Urinary bladder (tissue), 4 donors: ENCODE measurements at places on chromosomes 1 and 21. TPM values are rescaled to one million over a fixed set of nuclear protein-coding genes. Genes with fewer than 3 reads are reported as not detected.

GRCh38 chr1:92094090-92094489, 13.9 kb downstream of the BTBD8 start:
- DNase-seq: no peak

GRCh38 chr1:31416101-31416736, 3.2 kb downstream of the SERINC2 start:
- DNase-seq: peak; percentile 42

Gene S100A2
- 91.2 TPM for polyA plus RNA-seq

DNA sequence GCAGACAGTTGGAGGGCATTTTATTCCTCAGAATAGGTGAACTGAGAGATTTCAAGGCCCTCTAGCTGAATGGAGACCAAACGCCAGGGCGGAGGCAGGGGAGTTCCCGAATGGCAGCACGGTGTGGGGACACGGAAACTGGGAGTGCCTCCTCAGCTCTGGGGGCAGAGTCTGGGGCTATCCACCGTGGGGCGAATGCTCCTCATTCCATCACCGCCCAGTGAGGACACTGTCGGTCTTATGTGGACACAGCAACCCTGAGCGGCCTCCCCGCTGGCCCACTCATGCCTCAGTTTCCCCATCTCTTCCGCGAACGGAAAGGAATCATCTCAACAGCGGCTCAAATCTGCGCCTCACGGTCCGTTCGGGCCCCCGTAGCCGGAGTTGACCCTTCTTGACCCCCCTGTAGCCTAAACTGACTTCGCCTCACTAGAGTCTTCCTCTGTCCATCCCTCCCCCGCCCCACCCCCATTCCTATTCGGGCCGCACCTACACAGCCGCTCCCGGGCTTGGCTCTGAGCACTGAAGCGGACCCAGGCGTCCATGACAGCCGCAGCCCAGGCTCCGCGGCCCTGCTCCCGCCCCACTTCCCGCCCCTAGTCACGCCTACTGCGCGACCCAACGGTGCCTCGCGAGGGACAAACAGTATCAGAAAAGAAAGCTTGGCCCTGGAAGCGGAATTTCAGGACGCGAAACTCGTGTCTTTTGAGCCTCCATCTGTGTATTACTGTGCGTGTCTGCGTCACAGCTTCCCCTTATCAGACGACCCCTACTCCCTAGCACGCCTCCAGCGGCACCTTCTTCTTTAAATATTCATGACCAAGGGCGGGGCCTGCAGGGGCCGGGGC, at the start of gene PEX11B:
Gene PEX11B (minus strand): TSS at position 574 of the 848 bp plus-strand sequence. CDS start 29 bp downstream, at position 545.
- peak; percentile 90 for DNase-seq

GRCh38 chr21:25170681-25171080, 436.6 kb downstream of the MRPL39 start:
- no peak for DNase-seq

Gene CCDC181
- 0.24 TPM for polyA plus RNA-seq

DNA sequence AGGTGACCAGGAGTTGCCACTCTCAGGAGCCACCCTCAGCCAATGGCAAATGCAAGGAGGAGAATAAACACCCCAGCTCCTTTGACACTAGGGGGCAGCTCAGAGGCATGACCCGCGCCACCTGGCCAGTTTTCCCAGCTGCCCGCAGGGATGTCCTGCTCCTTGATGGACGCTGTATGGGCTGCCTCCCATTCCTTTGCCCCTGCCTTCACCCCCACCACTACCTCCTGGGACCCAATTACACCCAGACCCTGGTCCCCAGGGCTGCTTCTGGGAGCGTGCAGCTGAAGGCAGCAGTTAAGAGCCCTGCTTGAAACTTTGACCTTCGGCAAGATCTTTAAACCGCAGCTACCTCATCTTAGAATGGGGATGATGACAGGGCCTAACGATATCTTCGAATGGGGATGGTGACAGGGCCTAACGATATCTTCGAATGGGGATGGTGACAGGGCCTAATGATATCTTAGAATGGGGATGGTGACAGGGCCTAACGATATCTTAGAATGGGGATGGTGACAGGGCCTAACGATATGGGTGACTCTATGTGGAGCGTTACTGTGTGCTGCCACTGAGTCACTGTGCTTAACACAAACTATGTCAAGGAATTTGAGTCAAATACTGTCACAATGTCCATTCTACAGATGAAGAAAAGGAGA, 163.0 kb upstream of the KAZN start:
- DNase-seq: no peak

- DNase-seq: no peak
Measured at GRCh38 chr1:232690285-232690935, 60.5 kb upstream of the SIPA1L2 start.

Gene OLFML2B
- 11.9 TPM for polyA plus RNA-seq

DNA sequence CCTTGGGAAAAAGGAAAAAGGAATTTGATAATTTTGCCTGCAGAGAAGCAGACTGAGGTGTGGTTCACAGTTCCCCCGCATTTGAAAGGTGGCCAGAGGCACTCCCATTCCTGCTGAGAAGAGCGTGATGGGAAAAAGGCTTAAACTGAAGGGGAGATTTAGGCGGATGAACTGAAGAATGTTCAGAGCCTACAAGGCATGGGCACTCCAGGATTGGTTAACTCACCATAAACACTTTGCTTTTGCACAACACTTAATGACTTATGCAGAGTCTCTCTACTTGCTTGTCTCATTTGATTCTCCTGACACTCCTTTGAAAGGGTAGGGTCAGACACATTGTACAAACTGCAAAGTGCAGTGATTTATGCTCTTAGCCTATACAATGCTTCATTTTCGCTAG, 119.6 kb upstream of the RUNX1 start:
- no peak for DNase-seq

DNA sequence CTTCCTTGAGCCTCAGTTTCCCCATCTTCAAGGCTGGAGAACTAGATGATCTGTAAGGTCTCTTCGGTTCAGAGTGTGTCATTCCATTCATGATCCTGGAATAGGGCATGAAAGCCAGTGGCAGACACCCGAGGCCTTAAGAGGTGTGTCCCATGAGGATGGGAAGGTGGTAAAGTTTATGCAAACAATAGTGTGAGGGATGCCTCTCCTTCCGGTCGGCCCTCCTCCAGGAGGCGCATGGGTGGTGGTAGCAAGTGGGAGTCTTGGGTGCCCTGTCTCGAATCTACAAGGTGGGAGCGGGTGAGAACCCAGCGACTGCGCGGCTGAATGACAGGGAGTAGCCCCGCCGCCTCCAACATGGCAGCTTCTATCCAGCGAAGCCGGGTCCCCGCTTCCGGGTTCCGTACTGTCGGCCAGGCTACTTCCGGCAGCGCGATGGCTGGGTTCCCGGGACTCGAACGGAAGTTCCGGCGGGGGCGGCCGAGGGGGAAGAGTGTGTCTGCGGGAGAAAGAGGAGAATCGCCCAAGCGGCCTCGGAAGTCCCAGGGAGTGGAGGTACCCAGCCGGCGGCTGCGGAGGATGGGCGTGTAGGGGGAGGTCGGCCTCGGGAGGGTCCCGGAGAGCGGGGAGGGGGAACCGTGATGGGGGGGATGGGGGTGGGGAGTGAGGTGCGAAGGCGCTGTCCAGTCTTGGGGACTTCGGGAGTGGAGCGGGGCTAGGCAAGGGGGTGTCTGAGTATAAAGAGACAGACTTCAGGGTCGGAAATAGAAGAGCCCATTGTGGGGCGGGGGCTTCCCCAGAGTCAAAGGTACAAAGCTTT, at the start of gene LYPLA2:
Gene LYPLA2 (plus strand): TSS at position 450 of the 820 bp plus-strand sequence. CDS start 1,538 bp downstream, outside the sequence.
- DNase-seq: peak; percentile 85

DNA sequence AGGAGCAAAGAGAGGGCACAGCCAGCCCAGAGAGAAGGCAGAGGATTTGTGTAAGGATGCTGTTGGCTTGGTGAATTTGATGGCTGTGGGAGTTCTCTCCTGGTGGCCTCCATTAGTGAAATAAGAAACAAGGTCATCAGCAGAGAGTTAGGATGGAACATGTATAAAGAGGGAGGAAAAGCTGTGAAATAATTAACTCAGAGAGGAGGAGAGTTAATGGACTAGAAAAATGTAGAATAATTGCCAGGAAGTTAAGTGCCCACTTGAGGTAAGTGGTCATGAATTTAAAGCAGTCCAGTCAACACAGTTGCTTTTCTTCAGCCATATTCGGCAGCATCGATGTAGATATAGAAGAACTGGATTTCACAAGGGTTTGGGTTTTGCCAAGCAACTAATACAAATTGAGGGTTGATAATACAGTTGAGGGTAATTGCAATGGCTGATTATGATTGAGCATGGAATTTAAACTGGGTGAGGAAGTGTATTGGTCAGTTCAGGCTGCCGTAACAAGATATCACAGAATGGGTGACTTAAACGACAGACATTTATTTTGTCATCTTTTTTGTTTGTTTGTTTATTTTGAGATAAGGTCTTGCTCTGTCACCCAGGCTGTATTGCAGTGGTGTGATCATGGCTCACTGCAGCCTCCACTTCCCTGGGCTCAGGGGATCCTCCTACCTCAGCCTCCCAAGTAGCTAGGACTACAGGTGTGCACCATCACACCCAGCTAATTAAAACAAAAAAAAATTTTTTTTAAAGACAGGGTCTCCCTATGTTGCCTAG, 31.7 kb upstream of the KLF17 start:
- no peak for DNase-seq

GRCh38 chr1:185104083-185104482, 52.7 kb downstream of the TRMT1L start:
- no peak for DNase-seq

- DNase-seq: no peak
Measured at GRCh38 chr1:235470741-235471439, 33.4 kb downstream of the B3GALNT2 start.

Gene GPR52
- polyA plus RNA-seq: not detected

- no peak for DNase-seq
Measured at GRCh38 chr21:44907966-44908895, 12.5 kb downstream of the ITGB2 start.

DNA sequence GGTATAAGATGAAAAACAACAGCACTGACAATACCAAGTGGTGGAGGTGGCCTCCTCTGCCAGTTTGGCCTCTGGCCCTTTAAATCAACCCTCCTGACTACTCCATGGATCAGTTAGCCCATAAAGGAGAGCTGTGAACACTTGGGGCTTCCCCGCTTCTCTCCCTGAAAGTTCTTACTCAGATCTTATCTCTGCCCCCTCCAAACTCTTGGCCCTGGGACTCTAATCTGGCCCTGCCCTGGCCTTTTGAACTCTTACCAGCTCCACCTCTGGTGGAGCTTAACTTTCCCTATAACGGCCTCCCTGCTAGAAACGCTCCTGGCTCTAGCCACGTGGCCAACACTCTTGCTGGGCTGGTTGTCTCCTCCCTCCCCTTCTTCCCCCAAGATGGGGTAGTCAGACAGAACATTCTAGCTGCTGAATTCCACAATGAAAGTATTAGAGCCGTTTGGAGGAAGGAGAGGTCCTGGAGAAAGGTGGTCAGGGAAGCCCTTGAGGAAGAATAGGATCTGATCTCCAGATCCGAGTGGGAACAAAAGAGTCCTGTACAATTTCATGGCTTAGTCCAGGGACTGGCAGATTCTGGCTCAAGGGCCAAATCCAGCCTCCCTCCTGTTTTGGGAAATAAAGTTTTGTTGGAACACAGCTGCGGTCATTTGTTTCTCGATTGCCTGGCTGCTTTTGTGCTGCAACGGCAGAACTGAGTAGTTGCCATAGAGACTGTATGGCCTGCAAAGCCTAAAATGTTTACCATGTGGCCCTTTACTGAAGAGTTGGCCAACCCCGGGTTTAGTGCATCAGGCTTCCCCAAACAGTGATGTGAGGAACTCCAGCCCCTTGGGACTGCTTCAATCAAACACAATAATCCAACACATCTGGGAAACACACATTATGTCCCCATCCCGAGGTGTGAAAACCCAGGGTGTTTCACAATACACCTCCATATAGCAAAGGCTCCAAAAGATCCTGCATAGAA, 9.5 kb upstream of the PIGR start:
- DNase-seq: no peak

GRCh38 chr1:201930137-201930536, 16.2 kb downstream of the LMOD1 start:
- no peak for DNase-seq

Gene FBLIM1
- polyA plus RNA-seq: 107 TPM

DNA sequence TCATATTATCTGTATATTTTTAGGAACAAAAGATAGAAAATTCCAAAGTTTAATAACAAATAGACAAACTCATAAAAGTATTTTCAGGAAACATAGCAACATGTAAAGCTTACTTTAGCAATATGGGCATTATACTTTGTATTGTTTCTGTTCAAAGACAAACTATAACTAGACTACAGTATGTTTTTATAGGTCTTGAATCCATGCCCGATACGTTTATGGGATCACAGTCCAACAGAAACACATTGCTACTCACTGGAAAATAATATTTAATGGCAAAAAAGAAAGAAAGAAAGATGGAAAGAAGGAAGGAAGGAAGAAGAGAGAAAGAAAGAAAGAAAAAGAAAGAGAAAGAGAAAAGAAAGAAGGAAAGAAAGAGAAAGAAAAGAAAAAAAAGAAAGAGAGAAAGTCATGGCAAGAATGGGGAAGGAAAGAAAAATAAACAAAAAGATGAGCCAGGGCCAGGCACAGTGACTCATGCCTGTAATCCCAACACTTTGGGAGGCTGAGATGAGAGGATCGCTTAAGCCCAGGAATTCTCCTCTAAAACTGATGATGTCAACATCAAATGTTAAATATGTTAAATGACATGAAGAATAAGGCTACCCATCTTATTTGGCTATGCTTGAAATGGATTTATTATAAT, 32.7 kb downstream of the TM2D1 start:
- no peak for DNase-seq

- DNase-seq: no peak
Measured at GRCh38 chr1:2590233-2591141, 3.9 kb downstream of the PRXL2B start.

- DNase-seq: peak; percentile 57
Measured at GRCh38 chr21:32483293-32483595, 70.7 kb downstream of the EVA1C start.

DNA sequence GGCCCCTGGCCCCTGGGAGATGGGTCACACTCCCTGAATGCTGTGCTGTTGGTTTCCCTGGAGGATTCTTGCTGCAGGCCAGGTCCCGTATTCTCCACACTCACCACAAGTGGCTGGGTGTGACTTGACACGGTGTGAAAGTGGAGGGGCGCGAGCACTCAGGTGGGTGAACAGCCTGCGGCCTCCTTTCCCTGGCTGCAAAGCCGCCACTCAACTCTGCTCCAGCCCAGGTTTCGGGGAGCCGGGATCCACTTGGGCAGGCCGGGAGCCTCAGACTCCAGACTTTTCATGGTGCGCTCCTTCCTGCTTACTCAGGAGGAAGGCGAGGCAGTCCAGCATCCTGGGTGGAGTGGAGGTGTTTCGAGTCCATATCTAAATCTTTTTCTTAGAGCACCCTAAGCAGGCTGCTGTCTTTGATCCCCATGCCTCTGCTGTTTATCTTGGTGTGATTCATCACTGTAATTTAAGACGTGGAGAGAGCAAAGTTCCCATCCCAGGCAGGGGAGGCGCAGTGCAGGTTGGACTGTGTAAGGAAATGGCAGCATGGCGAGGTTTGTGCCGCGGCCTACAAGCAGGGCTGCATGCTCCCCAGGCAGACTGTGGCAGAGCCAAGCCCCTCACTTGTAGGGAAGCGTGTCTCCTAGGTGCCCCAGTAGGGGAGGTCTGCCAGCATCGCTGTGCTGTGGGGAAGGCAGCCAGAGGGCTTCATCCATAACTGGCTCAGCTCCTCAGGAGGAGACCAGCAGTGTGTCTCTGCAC, 29.6 kb downstream of the VANGL1 start:
- no peak for DNase-seq

Gene CYP4A22
- polyA plus RNA-seq: not detected

- no peak for DNase-seq
Measured at GRCh38 chr1:31689379-31689778, 14.4 kb downstream of the COL16A1 start.

Gene TSPEAR
- 0.03 TPM for polyA plus RNA-seq
